CD4-positive, alpha-beta T cell treated with Interleukin-4 for 1 hour (primary cell): ENCODE measurements at places on chromosomes 6 and 20.

GRCh38 chr6:37988127-37988526 is 168.6 kb downstream of the ZFAND3 start:
- DNase-seq, result no peak

DNA sequence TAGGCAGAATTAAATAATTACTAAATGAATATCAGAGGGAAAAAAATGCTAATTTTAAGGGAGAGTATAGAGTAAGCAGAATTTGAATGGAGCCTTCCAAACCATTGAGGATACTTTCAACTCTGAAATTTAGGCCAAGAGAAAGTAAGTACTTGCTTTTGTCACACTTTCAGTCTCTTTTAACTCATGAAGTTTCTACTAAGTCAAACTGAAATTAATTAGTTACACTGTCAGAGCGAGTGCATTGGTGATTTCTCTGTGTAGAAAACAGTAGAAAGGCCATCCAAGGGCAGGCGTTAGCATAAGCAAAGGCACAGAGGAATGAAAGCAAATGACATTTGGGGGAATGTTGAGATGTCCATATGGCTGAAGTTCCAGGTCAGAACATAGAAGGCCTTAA is 92.9 kb downstream of the PLEKHG1 start:
- DNase-seq, result no peak

GRCh38 chr6:138109042-138109997 is 2.1 kb upstream of the PERP start:
- peak; percentile 74 for DNase-seq

DNA sequence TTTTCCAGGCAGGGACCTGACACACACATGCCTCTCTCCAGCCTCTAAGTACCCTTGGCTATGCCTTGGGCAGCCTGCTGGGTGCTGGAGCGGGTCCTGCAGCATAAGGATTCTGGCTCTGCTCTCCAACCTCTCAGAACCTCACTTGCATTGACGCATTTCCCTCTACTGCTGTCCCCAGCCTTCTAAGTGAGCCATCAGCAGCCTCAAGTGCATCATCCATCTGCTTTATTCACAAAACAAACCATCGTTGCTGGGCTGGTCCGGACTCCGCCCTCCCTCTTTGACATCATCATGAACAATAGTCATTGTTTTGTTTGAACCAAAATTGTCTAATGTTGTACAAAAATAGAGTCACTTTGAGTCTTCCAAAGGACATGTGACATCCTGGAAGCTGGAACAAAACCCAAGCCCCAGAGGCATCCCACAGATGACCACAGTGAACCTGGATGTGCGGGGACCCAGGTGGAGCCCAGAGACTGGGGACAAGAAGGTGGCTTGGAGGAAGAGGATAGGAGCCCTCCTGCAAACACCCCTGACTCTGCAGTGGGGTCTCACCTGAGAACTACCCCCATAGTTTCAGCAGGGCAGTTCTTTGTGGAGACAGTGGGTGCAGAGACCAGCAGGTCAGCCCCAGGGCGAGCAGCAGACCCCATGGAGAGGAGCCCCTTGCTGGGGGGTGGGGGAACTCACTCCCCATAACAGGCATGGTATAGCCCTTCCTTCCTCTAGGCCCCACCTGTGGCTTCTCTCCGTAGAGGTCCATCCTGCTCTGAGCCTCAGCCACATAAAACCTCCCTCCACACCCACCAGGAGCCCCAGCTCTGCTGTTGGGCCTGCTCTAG is 230.1 kb downstream of the SYNDIG1 start:
- no peak for DNase-seq

GRCh38 chr20:19967445-19967844 is 49.7 kb upstream of the NAA20 start:
- DNase-seq, result no peak

DNA sequence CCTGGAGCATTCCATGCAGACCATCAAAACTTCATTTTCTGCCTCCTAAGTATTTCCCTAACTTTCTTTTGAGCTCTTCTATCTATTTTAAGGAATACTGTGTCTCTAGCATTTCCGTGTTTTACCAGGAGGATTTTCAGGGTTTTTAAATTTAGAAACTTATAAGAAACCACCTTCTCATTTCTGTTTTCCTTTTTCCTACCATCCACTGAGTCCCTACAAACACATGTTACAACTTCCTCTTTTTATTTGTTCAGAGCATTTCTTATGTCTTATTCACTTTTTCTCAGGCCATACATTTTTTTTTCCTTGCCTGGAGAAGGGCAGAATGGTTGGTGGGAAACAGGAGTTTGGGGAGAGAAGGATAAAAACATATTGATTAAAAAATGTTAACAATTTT is 130.0 kb upstream of the BMP5 start:
- no peak for DNase-seq

GRCh38 chr6:25202504-25202903 is 76.7 kb upstream of the CARMIL1 start:
- no peak for DNase-seq

GRCh38 chr6:40738551-40739193 is 151.5 kb upstream of the LRFN2 start:
- DNase-seq, result no peak

DNA sequence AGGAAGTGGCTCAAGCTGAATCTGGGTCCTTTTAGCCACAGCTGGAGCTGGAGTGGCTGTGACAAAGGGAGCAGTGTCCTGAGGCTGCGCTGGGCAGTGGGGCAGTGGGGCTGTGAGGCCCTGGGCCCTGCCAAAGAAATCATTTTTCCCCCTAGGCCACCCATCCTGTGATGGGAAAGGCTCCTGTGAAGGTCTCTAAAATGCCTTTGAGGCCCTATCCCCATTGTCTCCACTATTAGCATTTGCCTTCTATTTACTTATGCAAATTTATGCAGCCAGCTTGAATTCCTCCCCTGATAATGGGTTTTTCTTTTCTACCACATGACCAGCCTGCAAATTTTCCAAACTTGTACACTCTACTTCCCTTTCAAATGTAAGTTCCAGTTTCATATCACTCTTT is 539.2 kb downstream of the MEI4 start:
- DNase-seq, result no peak

DNA sequence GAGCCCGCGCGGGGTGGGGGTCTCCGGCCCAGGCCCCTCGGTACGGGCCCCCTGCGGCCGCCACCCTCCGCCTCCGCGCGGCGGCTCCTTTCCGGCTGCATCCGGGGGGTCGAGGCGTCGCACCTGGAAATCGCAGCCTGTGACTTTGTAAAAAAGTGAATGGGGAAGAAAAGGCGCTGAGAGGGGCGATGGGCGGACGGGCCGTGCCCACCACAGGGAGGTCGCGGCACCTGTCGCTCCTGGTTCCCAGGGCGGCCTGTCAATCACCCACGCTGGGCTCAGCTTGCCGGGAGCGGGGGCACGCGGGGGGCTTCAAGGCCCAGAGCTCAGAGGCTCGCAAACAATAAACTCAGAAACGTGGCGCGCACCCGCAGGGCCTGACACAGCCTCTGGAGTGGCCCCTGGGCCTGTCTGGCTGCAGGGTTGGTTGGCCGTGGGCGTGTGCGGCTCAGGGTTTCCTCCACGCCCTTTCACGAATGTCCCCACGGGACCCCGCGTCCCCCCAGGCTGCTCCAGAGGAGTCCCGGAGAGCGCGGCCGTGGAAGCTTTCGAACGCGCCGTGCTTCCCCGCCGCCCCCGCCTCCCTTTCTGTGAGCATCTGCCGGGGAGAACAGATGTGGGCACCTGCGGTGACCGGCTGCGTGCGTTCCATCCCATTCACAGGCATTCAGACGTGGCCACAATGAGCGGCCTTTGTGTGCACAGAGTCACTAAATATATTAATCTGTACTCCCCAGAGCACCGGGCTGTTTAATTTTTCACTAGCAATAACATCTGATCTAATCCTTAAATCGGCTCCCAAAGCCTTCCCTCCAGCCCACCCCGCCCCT is 6.1 kb upstream of the DLL1 start:
- no peak for DNase-seq

GRCh38 chr6:15474196-15474595 is 188.6 kb downstream of the DTNBP1 start:
- DNase-seq, result no peak

- no peak for DNase-seq
Observed at GRCh38 chr6:153167061-153167891, 36.2 kb upstream of the RGS17 start.
